ENCODE measurements at places on chromosomes 12 and 14.

GRCh38 chr14:72573725-72574417 lies 320.0 kb downstream of the DPF3 start:
- DNase-seq = no peak

GRCh38 chr12:2691345-2692071 lies 103.3 kb upstream of the FKBP4 start:
- DNase-seq = no peak

GRCh38 chr12:12147111-12147510 lies 76.4 kb downstream of the BCL2L14 start:
- no peak for DNase-seq

DNA sequence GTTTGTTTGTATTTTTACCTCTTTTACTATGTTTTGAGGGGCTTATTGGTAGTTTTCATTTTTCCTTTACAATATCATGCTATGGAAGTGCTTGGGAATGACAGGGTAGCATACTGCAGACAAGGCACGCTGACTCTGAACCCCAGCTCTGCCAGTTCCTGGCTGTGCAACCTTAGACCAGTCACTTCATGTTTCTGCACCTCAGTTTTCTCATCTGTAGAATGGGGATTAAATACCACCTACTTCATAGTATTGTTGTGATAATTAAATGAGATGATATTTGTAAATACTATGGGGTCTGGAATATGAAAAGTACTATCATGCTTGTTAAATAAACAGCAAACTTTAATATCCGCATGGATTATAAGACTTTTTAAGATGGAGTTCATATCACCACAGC lies 35.4 kb downstream of the SRRM4 start:
- DNase-seq = no peak

- DNase-seq = no peak
Observed at GRCh38 chr12:122243965-122244364, 18.1 kb upstream of the DIABLO start.

DNA sequence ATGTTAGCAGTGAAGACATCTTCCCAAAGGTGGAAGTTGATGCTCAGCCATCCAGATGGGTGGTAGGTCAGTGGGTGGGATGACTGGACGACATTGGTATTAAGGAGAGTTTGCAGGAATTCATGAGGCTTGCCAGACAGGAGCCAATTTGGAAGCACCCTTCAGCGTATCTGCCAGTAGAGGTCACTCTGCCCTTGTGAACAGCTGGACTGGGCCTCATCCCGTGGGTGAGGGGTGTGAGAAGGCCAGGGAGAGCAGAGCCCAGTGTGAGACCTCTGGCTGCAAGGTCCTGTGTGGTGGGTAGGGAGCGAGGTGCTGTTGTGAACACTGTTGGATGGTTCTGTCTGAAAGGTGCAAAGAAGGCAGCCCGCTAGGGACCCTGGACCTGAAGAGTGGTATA lies 37.7 kb downstream of the SLC5A8 start:
- no peak for DNase-seq

- DNase-seq = no peak
Observed at GRCh38 chr12:24919346-24920001, 29.4 kb downstream of the BCAT1 start.

DNA sequence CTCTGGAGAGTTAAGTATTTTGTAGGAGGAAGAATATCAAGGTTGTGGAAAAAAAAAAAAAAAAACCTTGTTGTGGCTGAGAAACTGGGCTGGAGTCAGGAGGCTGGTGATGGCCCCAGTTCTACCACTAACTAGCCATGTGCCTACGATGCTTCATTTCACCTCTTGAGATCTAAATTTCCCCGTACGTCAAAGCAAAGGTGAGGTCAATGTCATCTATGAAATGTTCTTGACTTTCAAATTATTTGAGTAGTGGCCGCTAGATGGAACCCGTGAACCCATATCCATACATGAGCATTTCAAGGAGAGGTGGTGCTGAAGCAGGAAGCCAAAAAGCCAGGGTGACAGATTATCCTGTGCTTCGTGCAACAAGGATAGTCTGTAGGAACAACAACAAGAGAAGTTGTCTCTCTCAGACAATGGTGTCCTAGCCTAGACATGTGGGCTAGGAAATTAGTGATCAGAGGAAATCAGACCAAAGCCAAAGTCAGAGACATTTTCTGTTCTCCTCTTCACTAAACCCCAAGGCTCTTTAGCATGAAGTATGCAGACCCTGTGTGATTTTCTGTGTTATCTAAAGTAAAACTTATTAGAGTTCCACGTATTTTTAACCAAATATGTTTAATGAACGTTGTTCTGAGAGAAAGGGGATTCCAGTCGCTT lies 95.5 kb upstream of the ETV6 start:
- DNase-seq = no peak

DNA sequence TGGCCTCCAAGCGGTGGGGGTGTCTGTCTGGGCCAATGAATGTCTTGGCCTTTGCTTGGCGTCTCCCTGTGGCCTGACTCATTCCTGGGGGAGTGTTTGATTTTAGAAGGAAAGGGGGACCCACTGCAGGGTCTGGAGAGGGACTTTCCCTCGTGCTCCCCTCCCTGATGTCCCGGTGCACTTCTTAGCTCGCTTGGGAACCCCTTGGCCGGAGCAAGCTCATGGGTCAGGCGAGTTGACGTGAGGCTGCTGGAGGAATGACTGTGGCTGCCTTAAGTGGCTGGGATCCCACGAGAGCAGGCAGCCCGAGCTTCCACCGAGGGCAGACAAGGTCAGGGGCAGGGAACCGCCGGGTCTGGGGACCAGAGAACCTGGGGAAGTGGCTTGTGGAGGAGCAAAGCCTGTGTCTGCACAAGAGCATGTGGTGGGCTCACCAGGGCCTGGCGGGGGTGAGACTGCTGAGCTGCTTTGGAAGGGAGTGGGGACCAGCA lies 218.4 kb upstream of the C14orf180 start:
- DNase-seq = no peak

- DNase-seq = no peak
Observed at GRCh38 chr12:67107751-67108269, 161.3 kb upstream of the CAND1 start.

DNA sequence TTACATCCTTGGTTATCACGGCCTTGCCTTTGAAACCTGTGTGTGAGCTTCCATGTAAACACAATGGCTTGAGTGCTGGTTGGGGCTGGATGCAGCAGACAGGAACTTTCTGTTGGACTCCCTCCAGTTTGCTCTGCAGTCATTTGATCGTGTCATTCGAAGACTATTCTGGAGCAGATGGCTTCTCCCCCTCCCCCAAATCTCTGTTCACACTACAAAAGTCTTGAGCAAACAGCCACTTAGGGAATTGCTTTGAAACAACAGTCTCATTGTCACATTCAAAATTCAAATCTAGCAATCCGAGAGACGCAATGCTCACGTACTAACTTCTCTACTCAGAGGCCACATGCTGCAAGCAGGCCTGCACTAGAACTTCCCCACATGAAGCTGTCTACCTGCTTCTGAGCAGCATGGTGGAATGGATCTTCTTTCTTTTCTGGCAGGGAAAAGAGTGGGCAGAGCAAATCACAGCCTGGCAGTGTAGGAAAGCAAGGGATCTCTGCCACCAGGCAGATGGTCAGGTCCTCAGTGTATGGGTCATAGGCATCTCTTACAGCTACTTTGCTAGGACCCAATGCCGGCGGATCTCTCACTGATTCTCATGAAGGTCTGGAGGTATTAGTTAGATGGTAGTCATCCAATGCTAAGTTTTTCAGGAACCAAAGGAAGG lies 214.2 kb downstream of the PPM1H start:
- no peak for DNase-seq

GRCh38 chr12:100871195-100871734 lies 76.7 kb downstream of the ANO4 start:
- no peak for DNase-seq

GRCh38 chr12:23222801-23223200 lies 597.8 kb downstream of the ETNK1 start:
- no peak for DNase-seq

DNA sequence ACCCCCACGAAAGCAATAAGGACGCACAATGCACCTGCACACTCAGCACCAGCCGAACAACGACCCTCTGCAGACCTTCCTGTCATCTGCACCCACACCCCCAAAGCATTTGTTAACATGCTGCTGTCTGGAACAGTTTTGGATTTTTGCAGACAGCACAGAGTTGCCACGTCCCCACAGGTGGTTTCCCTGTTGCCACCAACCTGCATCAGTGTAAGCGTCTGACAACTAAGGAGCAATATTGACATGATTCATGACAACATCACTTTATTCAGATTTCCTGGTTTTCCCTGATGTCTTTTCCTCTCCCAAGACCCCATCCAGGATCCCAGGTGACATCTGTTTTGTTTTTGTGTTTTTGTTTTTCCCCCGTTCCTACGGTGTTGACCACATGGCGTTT lies 150.7 kb upstream of the C14orf180 start:
- no peak for DNase-seq

DNA sequence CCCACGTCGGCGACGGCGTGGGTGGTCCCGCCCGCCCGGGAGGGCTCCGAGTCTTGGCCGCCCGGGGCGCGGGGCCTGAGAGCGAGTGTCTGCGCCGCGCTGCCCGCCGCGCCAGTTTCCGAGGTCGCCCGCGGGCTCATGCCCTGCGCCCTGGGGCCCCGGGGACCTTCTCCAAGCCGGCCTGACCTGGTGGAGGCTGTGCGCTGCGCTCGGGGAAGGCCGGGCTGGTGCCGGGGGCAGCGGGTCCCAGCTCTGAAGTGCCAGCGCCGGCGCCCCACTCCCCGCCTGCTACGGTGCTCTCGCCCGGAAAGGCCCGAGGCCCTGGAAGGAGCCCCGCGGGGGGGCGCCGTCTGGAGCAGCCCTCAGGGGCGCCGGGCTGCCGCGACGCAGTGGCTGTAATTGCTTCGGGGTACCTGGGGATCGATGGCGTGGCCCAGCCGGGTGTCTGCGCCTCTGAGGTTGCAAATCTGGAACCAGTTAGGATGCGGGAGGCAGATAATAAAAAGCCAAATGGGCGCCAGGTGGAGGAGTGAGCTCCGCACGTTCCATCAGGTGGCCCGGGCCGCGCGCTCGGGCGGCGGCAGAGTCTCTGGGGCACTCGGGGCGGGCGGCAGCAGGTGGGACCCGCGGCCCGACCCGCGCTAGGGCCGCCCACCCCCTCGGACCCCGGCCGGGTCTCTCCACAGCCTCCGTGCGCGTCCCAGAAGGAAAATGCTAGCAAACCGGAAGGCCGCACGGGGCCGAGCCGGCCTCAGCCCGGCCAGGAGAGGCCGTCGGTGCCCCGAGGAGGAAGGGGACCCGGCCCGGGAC lies 102.3 kb upstream of the DIO3 start:
- DNase-seq = no peak

DNA sequence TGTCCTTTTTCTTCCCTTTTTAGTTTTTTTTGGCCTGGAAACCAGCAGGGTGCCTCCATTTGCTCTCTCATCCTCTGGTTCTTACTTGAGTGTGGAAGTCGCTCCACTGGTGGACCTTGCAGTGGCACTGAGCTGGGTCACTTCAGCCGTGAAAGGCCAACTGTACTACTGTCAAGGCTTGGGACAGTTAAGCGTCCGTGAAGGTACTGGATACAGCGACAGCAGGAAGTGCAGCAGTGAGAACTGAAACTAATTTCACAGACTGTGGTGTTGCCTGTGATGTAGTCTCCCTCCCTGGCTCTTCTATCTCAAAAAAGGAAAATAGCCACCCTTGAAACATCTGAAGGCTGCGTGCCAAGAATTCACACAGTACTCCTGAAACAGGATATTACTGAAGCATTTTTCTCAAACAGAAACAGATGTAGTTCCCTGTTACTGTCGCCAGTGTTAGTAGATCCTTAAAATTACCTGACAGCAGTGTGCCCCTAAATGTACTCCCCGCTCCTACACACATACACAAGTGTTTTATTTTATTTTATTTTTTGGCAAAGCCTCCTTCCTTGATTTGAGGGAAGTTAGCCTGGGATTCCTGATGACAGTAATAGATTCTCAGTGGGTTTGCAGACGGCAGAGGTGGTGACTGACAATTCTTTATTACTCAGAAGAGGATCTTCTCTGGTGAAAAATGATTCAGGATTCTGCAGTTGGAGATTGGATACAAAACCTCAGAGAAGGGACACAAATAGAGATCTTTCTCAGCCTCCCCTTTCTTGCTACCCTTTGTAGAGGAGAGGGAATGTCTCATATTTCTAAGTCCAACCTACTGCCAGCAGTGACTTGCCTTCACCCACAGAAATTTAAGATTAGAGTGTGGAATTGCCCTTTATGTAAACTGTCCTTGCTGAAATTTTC lies 4.4 kb downstream of the SUSD6 start:
- no peak for DNase-seq

- no peak for DNase-seq
Observed at GRCh38 chr12:109469517-109469916, 7.6 kb downstream of the KCTD10 start.

GRCh38 chr12:32198555-32198954 lies 91.9 kb downstream of the BICD1 start:
- no peak for DNase-seq

GRCh38 chr14:54617467-54617866 lies 50.5 kb downstream of the SAMD4A start:
- no peak for DNase-seq

- DNase-seq = no peak
Observed at GRCh38 chr12:130049666-130050065, 112.6 kb upstream of the FZD10 start.

DNA sequence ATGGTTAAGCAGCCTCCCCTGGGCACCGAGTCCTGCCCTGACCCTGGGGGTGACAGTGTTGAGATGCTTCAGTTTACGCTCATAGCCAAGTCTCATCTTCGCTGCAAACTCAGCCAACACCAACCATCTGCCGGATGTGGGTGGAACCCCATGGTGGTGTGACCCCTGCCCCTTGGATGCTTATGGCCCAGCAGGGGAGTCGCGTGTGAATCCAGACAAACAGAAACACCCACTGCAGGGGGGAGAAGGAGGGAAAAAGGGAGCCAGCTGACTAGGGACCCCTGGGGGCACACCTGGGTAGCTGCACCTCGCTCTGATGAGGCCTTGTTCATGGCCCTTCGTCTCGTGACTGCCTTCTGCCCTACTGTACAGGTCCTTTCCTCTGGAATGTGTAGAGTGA lies 23.8 kb downstream of the AACS start:
- no peak for DNase-seq

- no peak for DNase-seq
Observed at GRCh38 chr12:1013618-1014489, 22.8 kb downstream of the ERC1 start.

DNA sequence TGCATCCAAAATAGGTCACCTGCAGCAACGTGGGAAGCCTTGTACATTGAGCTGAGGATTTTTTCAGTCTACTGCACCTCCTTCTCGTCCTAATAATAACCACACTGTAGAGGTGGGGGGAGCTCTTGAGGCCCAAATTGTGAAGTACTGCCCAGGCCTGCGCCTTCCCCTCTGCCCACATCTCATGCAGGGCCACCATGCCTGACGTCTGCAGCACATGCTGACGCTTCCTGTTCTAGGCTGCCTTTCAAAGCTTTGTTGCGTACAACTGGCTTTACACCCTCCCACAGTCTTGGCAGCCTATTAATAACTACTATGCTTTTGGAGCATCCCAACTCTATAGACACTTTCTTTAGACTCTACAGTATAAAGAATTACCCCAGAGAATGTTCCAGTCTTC lies 26.5 kb upstream of the TTC7B start:
- DNase-seq = no peak

DNA sequence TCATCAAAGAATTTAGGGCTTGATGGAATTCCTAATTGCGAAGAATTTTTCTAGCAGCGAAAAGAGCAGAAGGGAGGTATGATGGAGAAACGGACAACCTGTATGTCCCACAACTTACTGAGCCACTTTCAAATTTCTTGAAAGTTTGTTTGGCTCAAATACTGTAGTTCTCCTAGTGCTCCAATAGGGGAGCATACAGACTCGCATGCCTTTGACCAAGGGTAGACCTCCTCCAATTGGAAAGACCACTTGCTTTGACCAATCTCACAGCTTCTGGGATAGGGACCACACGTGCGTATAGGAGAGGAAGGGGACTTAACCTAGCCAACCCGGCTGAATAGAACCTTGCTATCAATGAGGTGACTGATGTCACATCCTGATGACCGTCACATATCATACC lies 28.6 kb downstream of the SLC35F4 start:
- DNase-seq = no peak
